Left ventricle myocardium inferior (tissue), 1 donor: ENCODE measurements at places on chromosomes 1 and 21. TPM values are rescaled to one million over a fixed set of nuclear protein-coding genes. Genes with fewer than 3 reads are reported as not detected.

The CHIA gene
- not detected for total RNA-seq

DNA sequence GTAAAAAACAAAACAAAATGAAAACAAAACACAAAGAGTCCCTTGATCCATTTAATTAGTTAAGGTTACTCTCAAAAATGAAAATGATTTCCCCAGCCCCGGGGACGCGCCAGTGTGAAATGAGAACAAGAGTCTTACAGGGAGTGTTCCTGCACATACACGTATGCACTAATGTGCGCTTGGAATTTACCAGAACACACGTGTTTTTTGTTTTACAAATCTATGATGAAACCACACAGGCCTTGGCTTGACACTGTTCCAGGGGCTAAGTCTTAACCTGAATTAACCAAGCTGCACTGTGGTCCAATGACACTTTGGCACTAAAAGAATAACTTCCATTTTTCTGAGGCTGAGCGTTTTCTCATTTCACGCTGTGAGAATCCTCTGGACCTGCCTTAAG, 63.7 kb downstream of the SLC45A1 start:
- H3K36me3 ChIP-seq: no peaks in the 10 kb centered on the region
- H3K27me3 ChIP-seq: no peaks in the 10 kb centered on the region
- peak overlapping the region; percentile 94 for H3K27ac ChIP-seq
- peaks cover 99% of the 10 kb centered on the region for H3K4me1 ChIP-seq

DNA sequence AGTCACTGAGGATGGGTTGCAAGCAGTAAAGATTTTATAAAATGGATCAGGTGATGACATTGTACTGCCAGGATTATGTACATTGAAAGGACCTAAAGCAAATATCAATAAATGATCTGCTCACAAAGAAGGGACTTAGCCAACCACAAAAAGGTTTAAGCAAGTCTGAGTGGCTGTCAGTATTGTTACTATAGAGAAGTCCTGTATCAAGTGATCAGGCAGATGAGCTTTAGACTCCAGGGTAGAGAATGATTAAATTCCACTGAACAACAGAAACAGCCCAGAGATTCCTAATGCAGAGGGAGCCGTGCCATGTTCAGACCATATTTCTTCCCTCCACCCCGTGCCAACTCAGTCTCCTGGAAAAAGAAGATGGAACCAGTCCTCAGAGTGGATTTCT, 138.9 kb downstream of the SETD4 start:
- H3K36me3 ChIP-seq: no peaks in the 10 kb centered on the region
- H3K27ac ChIP-seq: no peak overlapping the region
- no peaks in the 10 kb centered on the region for H3K4me1 ChIP-seq
- no peak for DNase-seq
- peaks cover 7% of the 10 kb centered on the region for H3K27me3 ChIP-seq

GRCh38 chr1:228045405-228045804, 37.1 kb upstream of the ARF1 start:
- no peak overlapping the region for H3K4me3 ChIP-seq
- H3K36me3 ChIP-seq: no peaks in the 10 kb centered on the region
- H3K4me1 ChIP-seq: no peaks in the 10 kb centered on the region
- H3K27ac ChIP-seq: no peak overlapping the region
- peaks cover 53% of the 10 kb centered on the region for H3K27me3 ChIP-seq
- DNase-seq: no peak

GRCh38 chr1:110875216-110875731, 2.3 kb downstream of the CD53 start:
- no peaks in the 10 kb centered on the region for H3K36me3 ChIP-seq
- H3K4me1 ChIP-seq: no peaks in the 10 kb centered on the region

GRCh38 chr1:225449774-225450173, 21.9 kb upstream of the LBR start:
- no peak overlapping the region for H3K4me3 ChIP-seq
- peaks cover 45% of the 10 kb centered on the region for H3K4me1 ChIP-seq
- DNase-seq: no peak
- H3K36me3 ChIP-seq: no peaks in the 10 kb centered on the region
- no peaks in the 10 kb centered on the region for H3K27me3 ChIP-seq

- no peak overlapping the region for H3K4me3 ChIP-seq
- peaks cover 12% of the 10 kb centered on the region for H3K4me1 ChIP-seq
- H3K36me3 ChIP-seq: no peaks in the 10 kb centered on the region
Observed at GRCh38 chr1:47703981-47704596, 266.2 kb downstream of the FOXD2 start.

GRCh38 chr1:63545780-63546179, 22.5 kb downstream of the EFCAB7 start:
- no peak overlapping the region for H3K27ac ChIP-seq
- no peak for DNase-seq
- peaks cover 36% of the 10 kb centered on the region for H3K36me3 ChIP-seq
- H3K27me3 ChIP-seq: no peaks in the 10 kb centered on the region
- H3K4me3 ChIP-seq: no peak overlapping the region

- no peak for DNase-seq
- H3K4me3 ChIP-seq: no peak overlapping the region
- no peak overlapping the region for H3K27ac ChIP-seq
- H3K4me1 ChIP-seq: no peaks in the 10 kb centered on the region
- peaks cover 49% of the 10 kb centered on the region for H3K27me3 ChIP-seq
- no peaks in the 10 kb centered on the region for H3K36me3 ChIP-seq
Observed at GRCh38 chr1:73998348-73998959, 199.5 kb downstream of the LRRIQ3 start.
